ENCODE measurements at places on chromosomes 7 and 10. TPM values are rescaled to one million over a fixed set of nuclear protein-coding genes. Genes with fewer than 3 reads are reported as not detected.

DNA sequence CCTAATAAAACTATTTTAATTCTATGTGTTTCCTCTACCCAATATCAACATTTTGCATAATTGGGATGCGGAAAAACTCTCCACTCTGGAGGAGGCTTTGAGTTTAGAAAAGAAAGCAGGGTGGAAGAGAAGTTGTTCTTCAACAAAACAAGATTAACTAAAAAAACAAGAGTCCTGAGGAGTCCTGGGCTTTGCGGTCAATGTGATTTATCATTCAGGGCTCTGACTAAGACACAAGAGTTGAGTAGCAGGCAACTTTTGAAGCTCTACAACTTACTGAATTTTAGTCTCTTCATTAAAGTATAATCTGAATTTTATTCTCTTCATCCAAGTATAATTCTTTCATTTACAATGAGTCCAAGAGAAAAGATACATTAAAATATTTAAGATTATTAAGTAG is 18.3 kb upstream of the TMEM26 start:
- H3K36me3 ChIP-seq = no peaks in the 10 kb centered on the region
- DNase-seq = no peak
- H3K27ac ChIP-seq = no peak overlapping the region

GRCh38 chr10:48287417-48288391 is 13.2 kb upstream of the FRMPD2 start:
- peaks cover 9% of the 10 kb centered on the region for H3K4me1 ChIP-seq
- DNase-seq = no peak
- H3K27ac ChIP-seq = no peak overlapping the region
- no peak overlapping the region for H3K4me3 ChIP-seq

FRMD4A gene
- 17.9 TPM for total RNA-seq

NKX1-2 gene
- total RNA-seq = not detected

GRCh38 chr7:155587486-155587885 is 41.1 kb upstream of the CNPY1 start:
- H3K4me1 ChIP-seq = peaks cover 17% of the 10 kb centered on the region
- no peak for DNase-seq
- no peak overlapping the region for H3K4me3 ChIP-seq
- no peaks in the 10 kb centered on the region for H3K27me3 ChIP-seq
- no peaks in the 10 kb centered on the region for H3K36me3 ChIP-seq

DNA sequence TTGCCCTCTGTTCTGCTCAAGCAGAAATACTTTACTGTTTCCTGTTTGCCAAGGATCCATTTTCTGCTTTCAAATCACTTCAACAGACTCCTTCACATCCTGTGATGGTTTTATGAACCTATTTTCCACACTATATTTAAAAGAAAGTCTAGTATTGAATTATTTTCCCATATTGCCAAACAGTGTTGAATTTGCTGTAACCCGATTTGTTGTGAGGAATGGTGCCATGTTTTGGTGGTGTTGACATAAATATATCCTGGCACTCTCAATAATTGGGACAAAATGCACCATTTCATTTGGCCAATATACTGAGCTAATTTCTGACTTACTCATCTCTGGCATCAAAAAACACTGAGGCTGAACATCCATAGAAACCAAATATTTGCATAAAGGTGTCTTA is 615.4 kb upstream of the SEMA3D start:
- no peaks in the 10 kb centered on the region for H3K4me1 ChIP-seq
- no peak overlapping the region for H3K27ac ChIP-seq

IKZF1 gene
- total RNA-seq = 6.4 TPM

- no peak for DNase-seq
- H3K4me3 ChIP-seq = no peak overlapping the region
- peaks cover 7% of the 10 kb centered on the region for H3K36me3 ChIP-seq
- H3K4me1 ChIP-seq = no peaks in the 10 kb centered on the region
These were observed 119.5 kb downstream of the RNF216 start for GRCh38 chr7:5661942-5662341.

GRCh38 chr10:22459496-22459895 is 114.2 kb downstream of the SPAG6 start:
- H3K4me1 ChIP-seq = no peaks in the 10 kb centered on the region
- H3K4me3 ChIP-seq = no peak overlapping the region
- H3K36me3 ChIP-seq = no peaks in the 10 kb centered on the region
- H3K27me3 ChIP-seq = no peaks in the 10 kb centered on the region
- DNase-seq = no peak

All from sigmoid colon (tissue), 7 donors.